ENCODE measurements at places on chromosomes 11 and 22.

GRCh38 chr11:70080763-70081162 is 2.6 kb downstream of the ANO1 start:
- no peak for DNase-seq

- no peak for DNase-seq
Observed at GRCh38 chr22:20967697-20968211, 699 bp downstream of the AIFM3 start.

- DNase-seq = no peak
Observed at GRCh38 chr22:44298406-44299091, 14.2 kb downstream of the SHISAL1 start.

DNA sequence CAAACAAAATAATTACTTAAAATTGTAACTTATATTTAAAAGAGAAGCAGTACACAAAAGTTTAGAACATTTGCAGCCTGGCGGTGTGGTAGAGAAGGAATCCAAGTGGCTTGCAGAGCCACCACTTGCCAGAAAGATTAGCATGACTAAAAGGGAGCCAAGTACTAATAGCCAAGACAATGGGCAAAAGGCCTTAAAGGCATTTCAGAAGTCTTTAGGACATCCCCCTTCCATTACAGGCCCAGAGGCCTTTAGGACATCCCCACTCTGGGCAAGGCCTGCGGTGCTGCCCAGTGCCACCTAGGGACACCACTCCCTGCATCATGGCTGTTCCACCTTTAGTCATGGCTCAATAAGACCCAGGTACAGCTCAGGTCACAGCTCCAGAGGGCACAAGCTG is 32.4 kb downstream of the TMEM225 start:
- no peak for DNase-seq

DNA sequence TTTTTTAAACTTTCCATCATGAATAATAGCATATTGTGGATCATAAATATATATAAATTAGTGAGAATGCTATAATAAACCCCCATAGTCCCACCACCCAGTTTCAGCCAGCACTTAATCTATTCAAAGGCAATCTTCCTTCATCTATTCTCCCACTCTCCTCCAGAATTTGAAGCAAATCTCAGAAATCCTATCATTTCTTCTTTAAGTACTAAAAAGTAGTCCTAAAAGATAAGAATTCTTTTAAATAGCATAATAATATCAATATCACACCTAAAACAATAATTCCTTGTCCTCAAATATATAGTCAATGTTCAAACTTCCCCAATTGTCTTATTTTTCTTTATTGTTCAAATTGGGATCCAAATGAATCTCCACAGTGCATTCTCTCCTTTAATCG is 24.6 kb upstream of the ROBO3 start:
- DNase-seq = no peak

GRCh38 chr11:92376146-92376599 is 151.6 kb downstream of the FAT3 start:
- DNase-seq = no peak

GRCh38 chr11:128711136-128711535 is 17.3 kb downstream of the FLI1 start:
- no peak for DNase-seq

- no peak for DNase-seq
Observed at GRCh38 chr22:29225422-29226090, 19.9 kb downstream of the EMID1 start.

DNA sequence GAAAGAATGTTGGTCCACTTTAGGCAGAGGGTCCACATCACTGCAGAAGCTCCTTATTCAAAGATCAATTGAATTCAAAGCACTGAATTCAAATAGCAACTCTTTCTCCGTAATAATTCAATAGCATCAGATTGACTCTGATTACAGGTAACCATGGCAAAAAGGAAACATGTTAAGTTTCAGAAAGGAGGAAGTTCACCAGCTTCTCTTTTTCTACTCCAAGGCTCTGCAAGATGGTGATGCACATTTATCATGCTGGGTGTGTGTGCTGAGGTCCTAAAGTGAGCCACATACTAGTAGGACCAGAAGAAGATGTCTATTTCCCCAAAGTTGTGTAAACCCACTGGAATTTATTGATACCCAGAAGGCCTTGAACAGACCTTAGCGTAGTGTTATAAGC is 18.0 kb upstream of the DRD2 start:
- DNase-seq = no peak

DNA sequence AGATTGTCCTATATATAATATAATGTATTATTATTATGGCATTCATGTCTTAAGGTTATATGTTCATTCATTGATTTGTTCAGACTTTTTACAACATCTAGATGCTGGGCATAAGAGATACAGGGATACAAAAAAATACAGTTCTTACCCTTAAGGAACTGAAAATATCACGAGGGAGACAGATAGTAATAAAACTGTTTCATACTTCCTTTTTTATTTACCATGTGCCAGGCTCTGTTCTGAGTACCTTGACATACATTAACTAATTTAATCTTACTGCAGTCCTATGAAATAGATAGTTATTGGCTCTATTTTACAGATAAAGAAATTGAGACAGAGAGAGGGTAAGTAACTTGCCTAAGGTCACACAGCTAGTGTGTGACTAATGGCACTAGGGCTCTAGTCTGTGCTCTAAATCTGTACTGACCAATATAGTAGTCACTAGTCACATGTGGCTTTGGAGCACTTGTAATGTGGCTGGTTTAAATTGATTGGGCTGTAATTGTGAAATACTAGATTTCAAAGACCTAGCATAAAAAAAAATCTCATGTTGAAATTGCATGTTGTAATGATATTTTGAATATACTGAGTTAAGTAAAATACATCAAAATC is 21.3 kb downstream of the TRIM44 start:
- DNase-seq = no peak

GRCh38 chr11:104870910-104871309 is 27.4 kb downstream of the CASP12 start:
- no peak for DNase-seq

DNA sequence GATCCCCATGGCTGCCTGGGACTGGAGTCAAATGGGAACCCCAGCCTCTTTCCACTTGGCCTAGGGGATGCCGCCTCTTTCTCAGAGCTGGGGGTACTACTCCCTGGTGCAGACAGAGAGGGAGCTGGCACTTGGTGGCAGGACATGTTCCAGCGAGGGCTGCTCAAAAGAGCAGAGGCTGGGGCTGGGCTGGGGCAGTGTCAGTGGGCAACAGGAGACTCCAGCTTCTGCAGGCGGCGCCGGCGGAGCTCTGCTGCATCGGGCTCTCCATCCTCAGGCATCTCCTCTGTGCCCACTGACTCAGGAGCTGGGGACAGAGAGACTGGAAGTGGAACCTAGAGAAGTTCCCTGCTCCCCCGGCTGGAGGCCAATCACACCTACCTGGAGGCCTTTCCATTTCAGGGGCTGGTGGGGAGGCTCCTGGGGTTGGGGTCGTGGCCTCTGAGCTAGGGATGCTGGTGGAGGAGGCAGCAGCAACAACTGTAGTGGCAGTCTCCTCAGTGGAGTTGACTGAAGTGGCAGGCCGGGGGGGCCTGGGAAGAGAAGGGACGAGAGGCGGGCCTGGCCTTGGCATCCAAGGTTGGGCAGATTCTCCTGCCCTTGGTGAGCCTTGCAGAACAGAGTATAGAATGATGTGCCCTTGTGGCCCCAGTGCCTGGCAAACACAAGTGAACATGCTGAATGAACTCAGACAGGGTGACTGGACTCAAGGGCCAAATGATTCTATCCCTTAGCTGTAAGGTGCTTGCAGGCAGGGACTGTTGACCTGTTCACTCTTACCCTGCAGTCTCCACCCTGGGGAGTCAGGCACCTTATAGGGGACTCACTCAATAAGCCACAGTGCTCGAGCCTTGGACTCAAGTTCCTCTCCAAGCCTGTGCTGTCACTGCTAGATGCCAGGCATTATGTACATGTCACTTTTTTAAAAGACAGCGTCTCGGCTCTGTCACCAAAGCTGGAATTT is 5.9 kb downstream of the SYVN1 start:
- no peak for DNase-seq

DNA sequence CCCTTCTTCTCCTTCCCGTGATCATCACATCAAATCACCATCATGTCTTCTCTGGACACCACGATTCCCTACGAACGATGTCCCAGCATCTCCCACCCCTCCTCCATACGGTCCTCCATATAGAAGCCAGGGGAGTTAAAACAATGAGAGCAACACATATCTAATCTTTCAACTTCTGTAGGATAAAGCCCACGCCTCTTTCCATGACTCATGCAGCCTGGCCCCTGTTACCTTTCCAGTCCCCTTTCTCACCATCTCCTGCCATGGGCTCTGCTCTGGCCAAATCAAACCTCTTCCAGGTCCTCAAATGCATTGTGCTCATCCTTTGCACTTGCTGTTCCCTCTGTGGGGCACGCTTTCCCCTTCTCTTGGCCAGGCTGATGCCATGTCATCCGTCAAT is 23.6 kb downstream of the RPS6KA4 start:
- no peak for DNase-seq
